ENCODE measurements at places on chromosomes 11 and 22.

GRCh38 chr11:130827451-130828377 lies 88.6 kb downstream of the SNX19 start:
- peak; percentile 39 for DNase-seq

GRCh38 chr11:126891556-126892217 lies 108.9 kb downstream of the KIRREL3 start:
- DNase-seq: no peak

DNA sequence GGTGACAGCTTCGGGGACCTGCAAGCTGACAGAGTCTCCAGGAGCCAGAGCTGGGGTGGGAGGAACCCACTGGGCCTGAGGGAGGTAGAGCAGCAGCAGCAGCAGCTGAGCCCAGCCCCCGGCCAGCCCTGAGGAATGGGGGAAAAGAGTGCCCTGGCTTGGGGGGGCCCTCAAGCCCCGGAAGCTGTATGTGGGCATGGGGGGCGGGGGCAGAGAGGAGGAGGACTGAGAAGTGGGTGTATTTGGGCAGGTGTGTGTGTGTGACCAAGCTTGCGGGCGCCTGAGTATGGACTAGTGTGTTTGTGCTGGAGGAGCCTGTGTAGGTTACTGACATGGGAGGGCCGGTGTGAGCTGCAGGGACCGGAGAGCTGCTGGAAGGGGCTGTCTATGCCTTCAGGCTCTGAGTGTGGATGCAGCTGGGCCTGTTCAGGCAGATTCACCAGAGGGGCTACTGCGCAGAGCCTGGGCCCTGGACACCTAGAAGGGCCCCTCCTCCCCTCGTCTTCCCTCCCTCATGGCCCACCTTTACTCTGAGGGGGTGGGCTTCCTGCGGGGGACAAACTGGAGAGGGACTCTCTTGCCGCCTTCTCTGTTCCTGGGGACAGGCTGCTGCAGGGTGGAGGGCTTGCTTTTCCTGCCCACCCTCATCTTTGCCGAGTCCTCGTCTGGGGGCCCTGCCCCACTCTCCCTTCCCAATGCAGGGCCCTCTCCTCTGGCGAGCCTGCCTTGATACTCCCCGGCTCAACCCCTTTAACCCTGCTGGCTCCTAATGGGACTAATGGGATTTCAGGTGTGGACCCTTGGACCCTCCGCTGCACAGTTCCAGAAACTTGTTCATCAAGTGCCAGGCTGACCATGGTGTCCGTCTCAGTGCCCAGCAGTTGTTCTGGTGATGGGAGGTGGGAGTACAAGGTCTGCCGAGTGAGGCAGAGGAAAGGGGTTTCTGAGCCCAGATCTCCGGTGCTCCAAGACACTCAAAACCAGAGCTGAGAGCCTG lies 28.2 kb downstream of the ST3GAL4 start:
- DNase-seq: no peak

- no peak for DNase-seq
These were observed 134.7 kb downstream of the ME3 start for GRCh38 chr11:86537541-86538222.

GRCh38 chr11:64610596-64610995 lies 19.6 kb downstream of the SLC22A12 start:
- no peak for DNase-seq

DNA sequence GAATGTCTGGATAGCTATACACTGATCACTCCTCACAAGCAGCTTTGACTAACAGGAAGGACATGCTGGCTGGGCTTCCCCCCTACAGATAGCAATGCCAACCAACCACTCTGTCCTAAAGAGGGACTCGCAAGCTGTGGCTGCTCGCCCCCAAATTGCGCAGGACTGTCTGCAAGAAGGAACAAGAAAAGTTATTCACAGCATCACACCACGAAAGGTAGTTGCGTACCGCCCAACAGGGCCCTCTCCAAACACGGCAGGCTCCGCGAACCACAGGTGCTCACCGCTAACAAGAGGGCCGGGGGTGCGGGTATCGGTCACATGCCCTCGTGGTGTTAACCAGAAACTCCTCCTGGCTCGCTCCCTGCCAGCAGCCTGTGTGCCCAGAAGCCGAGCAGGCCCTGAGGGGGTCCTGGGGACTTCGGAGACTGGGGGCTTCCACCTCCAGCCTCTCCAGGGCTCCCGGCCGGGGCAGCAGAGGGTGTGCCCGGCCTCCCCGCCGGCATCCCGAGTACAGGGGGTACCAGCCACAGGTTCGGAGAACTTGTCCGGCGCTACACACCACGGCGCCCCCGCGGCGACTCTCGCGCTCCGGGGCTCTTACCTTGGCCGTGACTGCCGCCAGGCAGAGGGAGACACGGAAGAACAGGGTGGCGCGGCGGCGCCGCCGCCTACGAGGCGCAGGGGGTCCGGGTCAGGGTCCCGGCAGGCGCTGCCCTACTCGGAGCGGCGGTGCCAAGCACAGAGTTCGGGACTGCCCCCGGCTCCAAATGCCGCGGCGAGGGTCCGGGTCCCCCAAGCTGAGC lies 682 bp downstream of the LARGE1 start:
- DNase-seq: no peak

All from suppressor macrophage treated with lipopolysaccharide for 1 hour (primary cell).